ENCODE measurements at places on chromosomes 6 and 20.

- no peak for DNase-seq
Measured at GRCh38 chr6:135876058-135876457, 24.6 kb downstream of the PDE7B start.

DNA sequence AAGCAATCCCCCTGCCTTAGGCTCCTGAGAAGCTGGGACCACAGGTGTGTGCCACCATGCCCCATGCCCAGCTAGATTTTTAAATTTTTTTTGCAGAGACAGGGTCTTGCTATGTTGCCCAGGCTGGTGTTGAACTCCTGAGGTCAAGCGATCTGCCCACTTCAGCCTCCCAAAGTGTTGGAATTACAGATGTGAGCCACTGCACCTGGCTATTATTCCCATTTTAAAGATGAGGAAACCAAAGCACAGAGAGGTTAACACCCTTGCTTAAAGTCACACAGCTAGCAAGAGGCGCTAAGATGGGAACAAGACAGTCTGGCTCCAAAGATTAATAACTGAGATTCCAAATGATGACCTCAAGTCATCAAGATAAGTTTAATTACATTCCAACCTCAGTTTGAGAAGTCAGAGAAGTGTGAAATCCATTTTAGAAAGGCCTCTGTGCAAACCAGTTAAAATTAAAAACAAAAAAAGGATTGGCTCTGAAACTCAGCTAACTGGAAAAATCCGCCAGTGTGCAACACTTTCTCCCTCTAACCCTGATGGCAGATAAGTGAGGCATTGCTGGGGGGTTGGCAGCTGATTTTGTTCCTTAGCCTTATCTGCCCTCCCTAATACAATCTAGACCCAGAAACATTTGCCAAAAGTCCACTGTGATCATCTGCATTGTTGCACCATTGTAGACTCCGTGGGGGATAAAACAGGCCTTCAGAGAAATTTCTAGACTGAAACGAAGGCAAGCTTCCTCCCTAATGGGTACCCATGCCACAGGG lies 55.5 kb downstream of the CPNE5 start:
- no peak for DNase-seq

DNA sequence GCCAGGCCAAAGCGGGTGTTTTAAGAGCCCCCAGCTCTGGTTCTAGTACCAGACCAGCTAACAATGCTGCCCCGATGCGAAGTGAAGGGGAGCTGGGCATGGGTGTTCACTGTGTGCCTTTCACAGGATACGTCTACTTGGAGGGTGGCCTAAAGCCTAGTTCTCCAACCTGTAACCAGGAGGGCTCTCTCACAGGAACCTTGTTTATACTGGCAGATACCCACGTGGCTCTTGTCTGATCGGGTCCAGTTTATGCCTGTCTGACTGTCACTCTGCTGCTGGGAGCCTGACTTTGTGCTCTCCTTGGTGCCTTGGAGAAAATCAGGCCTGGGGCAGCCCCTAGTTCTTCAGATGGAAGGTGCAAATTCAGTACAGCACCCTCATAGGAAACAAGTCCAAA lies 60.2 kb upstream of the RNF144B start:
- no peak for DNase-seq

DNA sequence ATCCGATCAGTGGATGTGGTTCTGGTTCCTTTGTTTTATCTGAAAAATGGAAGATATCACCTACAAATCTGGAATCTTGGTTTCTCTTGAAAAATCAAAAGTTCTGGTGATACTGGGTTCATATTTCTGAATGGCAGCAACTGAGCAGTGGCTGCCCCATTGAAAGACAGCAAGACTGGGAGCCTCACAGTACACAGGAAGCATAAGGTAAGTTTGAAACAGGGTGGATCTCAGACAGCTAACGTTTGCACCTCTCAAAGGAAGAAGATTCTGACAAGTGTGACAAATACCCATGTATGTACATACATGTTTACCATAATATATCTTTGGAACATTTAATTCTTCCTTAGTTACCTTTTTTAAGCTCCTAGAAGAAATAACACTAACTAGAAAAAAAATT lies at the start of gene SAMD3:
SAMD3 (minus strand) TSS at position 177 of the 400 bp plus-strand sequence. CDS start 7,678 bp downstream, outside the sequence.
- DNase-seq: no peak

DNA sequence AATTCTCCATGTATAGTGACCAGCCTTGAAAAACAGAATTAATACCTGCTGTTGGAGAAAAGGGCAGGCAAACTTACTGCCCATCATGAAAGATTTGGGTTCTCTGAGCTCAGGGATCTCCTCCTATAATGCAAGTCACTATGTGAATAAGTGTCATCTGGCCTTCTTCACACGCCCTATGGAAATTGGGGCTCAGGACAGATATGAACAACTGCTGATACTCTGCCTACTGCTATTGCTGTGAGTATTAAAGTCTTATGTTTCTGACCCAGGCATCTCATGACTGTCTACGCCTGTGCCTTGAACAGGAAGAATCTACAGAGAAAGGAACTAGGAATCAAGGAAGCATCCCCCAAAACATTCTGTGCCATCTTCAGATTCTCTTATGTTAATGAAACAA lies 226.1 kb downstream of the SOD2 start:
- no peak for DNase-seq

Measured in C1 segment of cervical spinal cord (tissue), 14 donors.